ENCODE measurements at places on chromosomes 1 and 21.

GRCh38 chr1:22582661-22583635, 19.7 kb downstream of the EPHA8 start:
- DNase-seq = no peak

DNA sequence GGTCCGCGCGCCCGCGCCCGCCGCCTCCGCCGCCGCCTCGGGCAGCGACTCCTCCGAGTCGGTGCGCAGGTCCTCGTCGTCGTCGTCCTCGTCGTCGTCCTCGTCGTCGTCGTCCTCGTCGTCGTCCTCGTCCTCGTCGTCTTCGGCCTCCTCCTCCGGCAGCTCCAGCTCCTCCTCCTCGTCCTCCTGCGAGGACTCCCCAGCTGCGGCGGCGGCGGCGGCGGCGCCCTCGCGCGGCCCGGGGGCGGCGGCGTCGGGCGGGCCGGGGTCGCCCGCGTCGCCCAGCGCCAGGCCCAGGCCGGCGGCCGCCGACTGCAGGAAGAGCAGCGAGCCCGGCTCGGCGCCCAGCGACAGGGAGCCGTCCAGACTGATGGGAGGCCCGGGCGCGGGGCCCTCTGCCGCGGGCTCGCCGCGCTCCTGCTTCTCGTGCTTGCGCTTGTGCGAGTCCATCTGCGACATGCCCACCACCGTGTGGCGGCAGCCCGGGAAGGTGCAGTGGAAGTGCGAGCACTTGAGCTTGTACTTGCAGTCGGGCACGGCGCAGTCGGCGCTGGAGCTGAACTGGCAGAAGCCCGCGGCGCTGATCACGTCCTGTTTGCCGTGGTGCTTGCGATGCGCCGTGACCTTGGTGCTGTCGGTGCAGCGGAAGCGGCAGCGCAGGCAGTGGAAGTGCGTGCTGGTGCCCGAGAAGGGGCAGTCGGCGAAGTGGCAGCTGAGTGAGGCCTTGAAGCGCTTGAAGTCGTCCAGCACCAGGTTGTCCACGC, 157.3 kb downstream of the CASZ1 start:
- no peak for DNase-seq

- DNase-seq = no peak
Observed at GRCh38 chr1:150514913-150515327, 632 bp upstream of the FALEC start.

- peak; percentile 92 for DNase-seq
Observed at GRCh38 chr1:203287109-203287893, 18.0 kb upstream of the BTG2 start.

- DNase-seq = no peak
Observed at GRCh38 chr1:198969981-198970380, 331.1 kb downstream of the PTPRC start.

GRCh38 chr1:206922524-206922923, 783 bp upstream of the FCMR start:
- no peak for DNase-seq

GRCh38 chr1:59979666-59980065, 53.1 kb upstream of the CYP2J2 start:
- DNase-seq = no peak

- no peak for DNase-seq
Observed at GRCh38 chr1:112143871-112144441, 154.5 kb upstream of the KCND3 start.

DNA sequence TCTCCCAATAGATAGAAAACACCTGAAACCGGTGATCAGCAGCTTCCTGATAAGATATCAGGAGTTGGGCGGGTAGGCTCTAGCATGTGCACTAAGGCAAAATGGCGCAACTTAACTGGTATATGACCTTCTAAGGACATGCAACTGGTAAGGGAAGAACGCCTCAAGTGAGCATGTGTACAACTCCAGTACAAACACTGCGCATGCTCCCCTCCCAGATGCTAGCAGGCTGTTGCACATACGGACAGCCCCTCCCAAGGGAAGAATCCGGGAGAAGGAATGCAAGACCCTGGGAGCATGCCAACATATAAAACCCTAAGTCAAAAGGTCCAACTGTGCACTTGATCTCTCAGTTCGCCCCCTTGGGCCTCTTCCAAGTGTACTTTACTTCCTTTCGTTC, 110.8 kb downstream of the TSEN15 start:
- no peak for DNase-seq

- no peak for DNase-seq
Observed at GRCh38 chr1:22900451-22900850, 72.2 kb downstream of the LACTBL1 start.

DNA sequence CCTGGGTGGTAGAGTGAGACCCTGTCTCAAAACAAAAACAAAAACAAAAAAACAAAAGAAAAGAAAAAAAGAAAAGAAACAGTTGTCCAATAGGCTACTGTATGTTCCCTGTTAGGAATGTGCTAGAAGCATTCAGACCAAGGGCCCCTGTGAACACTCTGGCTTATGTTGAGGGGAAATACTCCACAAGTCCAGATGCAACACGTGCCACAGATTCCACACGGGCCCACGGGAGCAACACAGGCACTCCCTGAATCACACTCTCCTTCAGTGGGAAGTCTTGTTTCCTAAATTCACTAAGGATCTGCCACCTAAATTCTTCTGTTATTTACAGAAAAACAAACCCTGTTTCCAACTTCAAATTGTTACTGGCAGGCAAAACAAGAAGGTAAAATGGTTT, 291.1 kb downstream of the PCP4 start:
- no peak for DNase-seq

GRCh38 chr1:182376936-182377574, 14.5 kb downstream of the GLUL start:
- DNase-seq = no peak

- DNase-seq = no peak
Observed at GRCh38 chr21:28480470-28480869, 512.2 kb downstream of the LTN1 start.

Data from inflammatory macrophage treated with lipopolysaccharide for 1 hour (primary cell).